Right kidney (tissue), 9 donors: ENCODE measurements at places on chromosomes 3 and 15.
A peak's percentile ranks its signal among the peaks of the same experiment; 100 is the strongest.

- DNase-seq, result no peak
Observed at GRCh38 chr3:99772671-99773070, 45.0 kb upstream of the CMSS1 start.

DNA sequence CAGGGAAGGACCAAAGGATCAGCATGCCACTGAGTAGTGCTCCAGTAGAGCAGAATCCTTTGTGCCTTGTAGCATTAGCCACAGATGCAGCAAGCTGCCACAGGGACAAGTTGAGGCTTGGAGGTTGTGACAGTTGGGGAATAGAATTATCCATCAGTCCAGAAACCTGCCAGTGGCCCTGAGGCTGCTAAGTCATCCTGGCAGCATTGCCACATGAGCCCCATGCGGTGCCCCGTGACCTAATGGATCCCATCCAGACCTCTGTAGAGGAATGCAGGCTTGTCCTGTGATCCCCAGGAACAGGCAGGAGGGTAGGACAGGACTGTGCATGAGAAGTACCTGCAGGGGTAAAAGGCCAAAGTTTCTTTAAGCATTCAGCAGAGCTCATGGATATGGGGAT lies 51.7 kb downstream of the BOC start:
- no peak for DNase-seq

GRCh38 chr15:32099097-32099785 lies 68.9 kb downstream of the CHRNA7 start:
- no peak for DNase-seq

DNA sequence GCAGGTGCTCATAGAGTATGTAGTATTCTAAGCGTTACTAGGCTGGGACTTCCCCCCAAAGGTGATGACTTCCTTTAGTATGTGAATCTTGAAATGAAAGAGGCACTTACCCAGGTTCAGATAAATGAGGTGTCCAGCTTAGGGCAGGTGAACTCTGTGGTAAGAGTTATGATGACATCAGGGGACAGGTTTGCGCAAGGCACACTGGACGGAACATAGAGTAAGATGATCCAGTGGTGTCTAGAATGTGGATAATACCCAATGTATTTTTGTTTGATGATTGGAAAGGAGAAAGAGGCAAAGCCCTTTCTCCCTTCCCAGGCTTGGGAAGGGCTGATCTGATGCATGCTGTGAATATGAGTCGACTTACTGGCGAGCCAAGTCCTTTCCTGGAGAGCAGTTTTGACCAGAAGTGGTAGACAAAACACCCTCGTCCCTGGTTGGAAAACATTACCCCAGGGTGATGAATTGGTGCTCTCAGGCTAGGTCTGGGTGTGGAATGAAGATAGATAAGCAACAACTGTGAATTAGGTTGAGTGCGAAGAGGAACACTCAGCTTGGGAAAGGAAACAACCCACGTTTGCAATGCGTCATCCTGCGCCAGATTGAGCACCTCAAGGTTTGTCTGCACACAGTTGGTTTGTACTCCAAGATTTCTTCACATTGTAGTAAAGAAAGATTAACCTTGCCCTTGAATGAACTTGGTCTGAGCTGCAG lies 124.2 kb downstream of the GHSR start:
- DNase-seq, result no peak

DNA sequence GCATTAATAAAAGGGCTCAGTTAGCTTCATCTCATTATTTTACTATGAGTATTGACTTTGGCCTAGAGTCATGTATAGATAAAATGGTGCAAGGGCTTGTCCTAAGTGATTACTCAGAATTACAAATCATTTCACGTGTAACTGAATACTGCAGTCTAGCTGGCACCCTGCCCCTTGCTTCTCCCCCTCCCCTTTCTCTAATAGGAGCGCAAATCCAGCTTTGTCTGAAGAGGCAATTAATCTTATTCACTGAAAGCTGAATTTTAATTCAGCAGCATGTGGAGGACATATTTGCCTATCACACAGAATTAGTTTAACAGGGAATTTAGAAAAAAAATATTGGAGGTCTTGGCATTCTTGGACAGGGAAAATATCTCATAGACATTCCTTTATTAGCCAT lies 412.1 kb upstream of the DPH6 start:
- peak; percentile 17 for DNase-seq

- DNase-seq, result no peak
Observed at GRCh38 chr3:7271631-7272030, 410.7 kb downstream of the GRM7 start.

GRCh38 chr15:22839046-22839695 lies 705 bp downstream of the NIPA2 start:
- DNase-seq, result no peak

GRCh38 chr15:85002517-85002916 lies 20.9 kb downstream of the PDE8A start:
- DNase-seq, result no peak

- DNase-seq, result no peak
Observed at GRCh38 chr3:64985072-64985471, 297.3 kb upstream of the ADAMTS9 start.

- DNase-seq, result no peak
Observed at GRCh38 chr3:46843508-46843907, 19.7 kb downstream of the MYL3 start.

DNA sequence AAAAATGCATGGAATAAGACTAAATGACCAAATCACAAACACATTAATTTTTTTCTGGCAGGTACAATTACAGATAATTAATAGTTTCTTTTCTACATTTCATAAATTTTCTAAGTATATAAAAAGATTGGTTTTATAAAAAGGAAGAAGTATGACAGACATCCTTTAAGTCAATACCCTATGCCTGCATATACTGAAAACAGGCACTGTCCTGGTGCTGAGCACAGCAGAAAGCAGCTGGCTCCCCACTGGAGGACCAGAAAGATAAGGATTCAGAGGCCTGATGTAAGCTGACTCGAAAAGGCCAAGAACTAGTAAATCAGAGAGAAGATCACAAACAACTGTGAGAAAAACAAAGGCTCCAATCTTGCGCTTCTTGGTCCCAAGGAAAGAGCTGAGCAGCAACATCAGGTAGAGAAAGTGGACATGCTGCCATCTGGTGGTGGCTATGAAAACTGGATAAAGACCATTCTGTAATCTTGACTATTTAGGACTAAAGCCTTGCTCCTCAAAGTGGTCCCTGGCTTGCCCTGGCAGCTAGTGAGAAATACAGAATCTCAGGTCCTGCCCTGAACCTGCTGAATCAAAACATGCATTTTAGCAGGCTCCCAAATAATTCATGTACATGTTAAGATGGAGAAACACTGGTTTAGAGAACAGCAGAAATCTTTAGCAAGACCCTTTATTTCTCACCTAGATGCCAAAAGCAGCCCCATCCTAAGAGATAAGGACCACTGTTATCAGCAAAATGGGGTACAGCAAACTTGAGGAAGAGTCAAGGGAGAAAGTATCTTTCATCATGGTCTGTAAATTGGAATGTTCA lies 76.0 kb downstream of the TRANK1 start:
- DNase-seq, result peak; percentile 60

DNA sequence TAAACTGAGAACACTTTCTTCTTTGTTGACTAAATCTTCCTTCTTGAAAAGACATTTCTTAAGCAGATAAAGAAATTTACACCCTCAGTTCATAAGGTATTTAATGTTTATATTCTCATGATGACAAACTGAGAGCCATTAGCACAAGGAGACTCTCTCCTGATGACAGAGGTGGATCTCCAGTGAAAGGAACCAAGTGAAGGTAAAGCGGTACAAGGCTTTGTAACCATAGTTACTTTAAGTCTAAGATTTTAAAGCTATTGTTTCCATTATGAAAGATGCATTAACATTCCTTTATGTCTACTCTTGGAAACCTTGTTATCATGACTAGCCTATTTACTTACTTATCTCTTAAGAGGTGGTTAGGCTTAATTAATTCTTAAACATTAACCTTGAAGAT lies 737.1 kb downstream of the MECOM start:
- no peak for DNase-seq

- no peak for DNase-seq
Observed at GRCh38 chr3:124582196-124582595, 148.1 kb upstream of the UMPS start.

DNA sequence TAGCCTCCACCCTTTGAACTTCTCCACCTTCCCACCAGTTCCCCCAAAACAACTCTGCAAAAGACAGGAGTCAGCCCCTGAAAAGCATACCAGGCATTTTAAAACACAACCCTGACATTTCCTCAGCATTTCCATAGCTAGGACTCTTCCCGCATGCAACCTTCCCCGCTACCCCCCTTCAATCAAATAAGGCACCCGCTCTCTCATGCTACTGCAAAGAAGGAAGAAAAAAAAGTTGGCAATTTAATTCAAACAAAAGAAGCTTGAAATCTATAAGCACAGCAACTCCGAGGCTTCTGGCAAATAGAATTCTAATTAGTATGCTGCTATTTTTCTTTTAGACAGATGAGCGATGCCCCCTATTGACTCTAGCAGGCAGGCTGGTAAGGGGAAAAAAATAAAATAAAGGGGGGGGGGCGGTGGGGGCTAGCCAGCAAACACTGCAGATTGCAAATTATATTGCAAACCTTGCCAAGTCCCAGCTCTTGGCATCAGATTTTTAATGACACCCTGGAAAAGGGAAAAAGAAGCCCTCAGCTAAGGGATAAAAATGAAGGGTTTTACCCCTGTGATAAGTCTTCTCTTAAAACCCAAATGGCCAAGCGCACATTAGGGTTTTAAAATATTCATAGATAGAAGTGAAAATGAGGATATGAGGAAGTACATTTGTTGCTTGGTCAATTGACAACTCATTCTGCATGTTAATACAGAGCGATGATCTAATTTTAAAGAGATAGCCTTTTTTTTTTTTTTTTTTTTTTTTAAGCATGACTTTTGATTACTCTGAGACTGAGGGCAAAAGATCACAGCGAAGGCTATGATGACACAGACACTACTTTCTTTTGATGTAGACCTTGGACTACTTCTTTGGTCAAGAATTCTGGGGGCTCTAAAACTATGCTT lies 255.2 kb downstream of the NR2F2 start:
- no peak for DNase-seq

DNA sequence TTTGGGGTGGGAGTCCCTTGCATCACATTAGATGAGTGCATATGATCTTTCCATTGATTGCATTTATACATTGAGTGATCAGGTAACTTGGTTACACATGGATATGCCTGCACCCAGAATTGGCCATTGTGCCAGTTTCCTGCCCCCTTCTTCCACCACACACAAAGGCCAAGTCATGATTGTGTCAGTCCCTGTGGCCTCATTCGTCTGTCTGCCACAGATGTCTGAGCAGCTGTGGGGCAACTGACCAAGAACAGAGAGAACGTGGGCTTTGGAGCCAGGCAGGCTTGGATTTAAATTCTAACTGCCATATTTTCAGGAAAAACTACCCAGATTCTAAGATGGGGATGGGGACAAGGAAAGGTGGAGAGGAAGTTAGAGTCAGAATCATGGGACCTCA lies 27.0 kb downstream of the CCNL1 start:
- DNase-seq, result no peak

- no peak for DNase-seq
Observed at GRCh38 chr3:135368316-135368715, 573.3 kb downstream of the EPHB1 start.

- no peak for DNase-seq
Observed at GRCh38 chr3:185786956-185787877, 37.6 kb downstream of the IGF2BP2 start.

- DNase-seq, result no peak
Observed at GRCh38 chr3:12970684-12971083, 102.5 kb downstream of the IQSEC1 start.

- no peak for DNase-seq
Observed at GRCh38 chr15:70625438-70625837, 137.9 kb downstream of the UACA start.

DNA sequence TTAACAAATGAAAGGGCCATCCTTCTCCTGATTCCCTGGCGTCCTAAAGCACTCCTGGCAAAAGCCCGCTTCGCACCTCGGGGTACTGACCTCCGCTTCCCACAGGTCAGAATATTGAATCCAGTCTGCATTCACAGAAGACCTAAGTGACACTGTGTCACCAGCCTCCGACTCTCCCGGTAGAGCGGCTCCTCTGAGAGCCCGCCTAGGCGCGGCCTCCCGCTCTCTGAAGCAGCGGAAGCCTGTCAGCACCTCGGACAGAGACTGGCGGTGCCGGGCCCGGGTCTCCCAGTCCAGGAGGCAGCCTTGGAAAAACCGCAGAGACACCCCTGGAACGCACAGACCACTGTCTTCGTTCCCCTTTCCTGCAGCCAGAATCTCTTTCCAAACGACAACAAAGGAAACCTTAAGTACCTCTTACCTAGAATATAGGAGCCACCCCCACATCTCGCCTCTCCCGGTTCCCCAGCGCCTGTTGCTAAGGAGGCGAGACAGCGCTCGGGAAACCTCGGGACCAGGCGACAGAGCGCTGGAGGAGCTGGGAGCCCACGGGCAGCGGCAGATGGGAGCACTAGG lies 1.2 kb downstream of the GABRB3 start:
- DNase-seq, result peak; percentile 88

- DNase-seq, result no peak
Observed at GRCh38 chr3:105747060-105747541, 121.7 kb downstream of the CBLB start.

DNA sequence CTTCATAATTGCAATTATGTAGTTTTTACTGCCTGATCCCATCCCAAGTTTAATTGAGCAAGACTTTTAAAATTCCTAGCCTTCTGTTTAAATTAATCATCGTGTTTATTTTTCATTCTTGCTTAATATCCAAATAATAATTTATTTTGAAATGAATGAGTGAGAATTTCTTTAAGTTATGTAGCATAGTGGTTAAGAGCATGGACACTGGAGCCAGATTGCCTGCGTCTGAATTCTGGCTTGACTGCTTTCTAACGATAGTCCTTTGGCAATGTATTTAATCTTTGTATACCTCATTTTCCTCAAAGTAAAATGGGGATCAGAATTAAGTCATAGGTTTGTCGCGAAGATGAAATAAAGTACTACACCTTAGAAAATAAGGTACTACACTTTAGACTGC lies 71.4 kb downstream of the LRRC49 start:
- DNase-seq, result no peak

DNA sequence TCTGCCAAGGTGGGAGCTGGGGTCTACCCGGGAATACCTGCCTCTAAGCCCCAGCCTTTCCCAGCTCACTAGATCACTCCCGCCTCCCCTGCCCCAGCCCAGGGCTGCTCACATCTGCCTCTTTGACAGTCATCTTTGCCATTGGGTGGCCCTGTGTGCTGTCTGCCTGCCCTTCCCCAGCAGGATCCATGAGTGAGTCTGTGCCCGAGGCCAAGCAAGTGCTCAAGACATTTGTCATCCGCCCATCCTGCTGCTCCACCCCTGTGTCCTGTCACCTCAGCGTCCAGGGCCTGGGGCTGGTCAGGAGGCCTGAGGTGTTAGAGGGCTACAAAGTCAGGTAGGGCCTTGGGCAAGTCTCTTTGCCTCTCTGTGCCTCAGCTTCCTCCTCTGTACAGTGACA lies 89.4 kb downstream of the LSM3 start:
- no peak for DNase-seq

- no peak for DNase-seq
Observed at GRCh38 chr15:66249605-66250174, 3.9 kb downstream of the MEGF11 start.

DNA sequence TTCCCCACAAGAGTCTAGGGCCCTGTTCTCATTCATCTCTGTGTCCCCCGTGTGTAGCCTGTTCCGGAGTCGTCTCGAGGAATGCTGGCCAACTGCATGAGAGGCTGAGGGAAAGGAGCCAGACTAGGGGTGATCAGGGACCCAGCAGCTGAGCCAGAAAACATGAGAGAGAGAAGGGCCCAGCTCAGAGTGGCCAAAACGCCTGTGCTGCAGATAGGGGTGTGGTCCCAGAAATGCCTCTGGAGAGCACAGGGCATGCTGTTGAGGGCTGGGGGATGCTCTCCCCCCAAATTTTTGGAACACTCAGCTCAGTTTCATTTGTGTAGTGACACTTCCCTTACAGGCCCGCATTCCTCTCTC lies 14.1 kb downstream of the CYP1A2 start:
- DNase-seq, result no peak

- DNase-seq, result no peak
Observed at GRCh38 chr3:194817936-194818335, 132.3 kb downstream of the FAM43A start.
